ENCODE measurements at places on chromosomes 5 and 9.

GRCh38 chr9:104280178-104280560 is 186.1 kb downstream of the SMC2 start:
- no peak for DNase-seq

DNA sequence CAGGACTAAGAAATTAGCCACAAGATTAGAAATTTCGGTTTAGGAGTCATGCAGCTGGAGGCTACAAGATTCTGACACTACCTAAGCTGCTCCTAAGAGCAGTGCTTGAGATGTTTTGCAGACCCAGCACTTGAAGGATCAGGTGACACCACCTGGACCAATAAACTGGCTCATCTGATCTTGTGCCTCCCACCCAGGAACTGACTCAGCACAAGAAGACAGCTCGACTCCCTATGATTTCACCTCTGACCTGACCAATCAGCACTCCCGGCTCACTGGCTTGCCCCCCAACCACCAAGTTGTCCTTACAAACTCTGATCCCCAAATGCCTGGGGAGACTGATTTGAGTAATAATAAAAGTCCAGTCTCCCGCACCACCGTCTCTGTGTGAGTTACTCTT is 170.4 kb downstream of the TTC39B start:
- no peak for DNase-seq

DNA sequence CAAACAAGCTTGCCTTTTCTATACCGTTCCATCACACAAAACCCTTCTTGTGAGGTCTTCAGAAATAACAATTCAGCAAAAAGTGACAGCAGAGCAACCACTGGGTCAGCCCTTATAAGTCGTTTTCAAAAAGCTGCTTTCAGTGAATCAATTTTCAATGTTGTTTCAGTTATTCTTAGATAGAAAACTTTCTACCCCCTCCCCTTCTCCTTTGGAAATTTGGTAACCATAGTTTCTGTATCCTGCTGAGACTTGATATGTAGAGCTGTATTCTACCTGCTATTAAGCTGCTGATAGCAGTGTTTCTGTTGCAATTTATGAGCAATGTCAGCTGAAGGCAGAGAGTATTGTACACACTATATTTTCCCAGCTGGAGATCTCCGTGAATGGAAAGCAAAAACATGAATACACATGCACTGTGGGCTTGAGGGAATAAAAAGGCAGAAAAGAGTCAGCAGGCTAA is 75.7 kb downstream of the ZNF608 start:
- DNase-seq: no peak

DNA sequence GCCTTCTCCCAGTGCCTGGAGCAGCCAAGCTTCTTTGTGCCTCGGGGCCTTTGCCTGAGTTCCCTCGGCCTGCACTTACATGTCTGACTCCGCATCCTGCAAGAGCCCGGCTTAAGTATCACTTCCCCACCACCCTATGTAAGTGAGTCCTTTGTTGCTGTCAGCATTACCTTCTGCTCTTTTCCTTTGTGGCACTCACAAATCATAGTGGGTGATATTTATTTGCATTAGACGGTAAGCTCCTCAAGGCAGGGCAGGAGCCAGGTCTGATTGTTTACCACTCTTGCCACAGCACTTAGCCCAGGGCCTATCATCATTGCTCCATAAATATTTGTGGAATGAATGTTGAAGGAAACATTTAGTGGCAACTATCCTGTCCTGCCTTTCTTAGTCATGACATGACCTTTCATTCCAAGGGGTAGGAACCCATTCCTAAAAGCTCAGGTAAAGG is 4.8 kb downstream of the GM2A start:
- peak; percentile 25 for DNase-seq

DNA sequence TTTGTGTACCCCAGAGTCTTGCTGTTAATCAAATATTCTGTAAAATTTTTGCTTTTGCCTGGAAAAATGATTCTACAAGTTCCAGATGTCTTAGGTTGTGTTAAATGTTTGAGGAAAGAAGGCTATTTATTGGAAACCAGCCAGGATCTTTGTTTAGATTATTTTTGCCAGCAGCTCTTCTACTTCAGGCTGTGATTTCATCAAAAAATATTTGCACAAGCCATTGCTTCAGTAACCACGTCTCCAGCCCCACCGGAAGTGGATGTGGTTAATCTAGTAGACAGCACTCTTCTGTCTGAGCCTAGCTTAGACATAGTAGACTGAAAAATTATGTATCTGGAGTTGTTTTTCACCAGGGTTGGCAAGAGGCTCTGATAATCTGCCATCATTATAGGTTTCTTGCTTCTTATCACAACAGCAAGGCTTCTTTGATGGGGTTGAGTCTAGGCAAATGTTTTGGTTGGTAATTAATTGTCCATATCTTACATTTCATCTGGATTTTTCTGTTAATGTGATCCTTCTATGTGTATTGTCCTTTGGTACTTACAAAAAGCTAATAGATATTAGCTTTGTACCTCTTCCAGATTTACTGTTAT is 17.1 kb downstream of the KCTD16 start:
- DNase-seq: no peak

- no peak for DNase-seq
Observed at GRCh38 chr9:137192859-137193258, 4.4 kb downstream of the SSNA1 start.

DNA sequence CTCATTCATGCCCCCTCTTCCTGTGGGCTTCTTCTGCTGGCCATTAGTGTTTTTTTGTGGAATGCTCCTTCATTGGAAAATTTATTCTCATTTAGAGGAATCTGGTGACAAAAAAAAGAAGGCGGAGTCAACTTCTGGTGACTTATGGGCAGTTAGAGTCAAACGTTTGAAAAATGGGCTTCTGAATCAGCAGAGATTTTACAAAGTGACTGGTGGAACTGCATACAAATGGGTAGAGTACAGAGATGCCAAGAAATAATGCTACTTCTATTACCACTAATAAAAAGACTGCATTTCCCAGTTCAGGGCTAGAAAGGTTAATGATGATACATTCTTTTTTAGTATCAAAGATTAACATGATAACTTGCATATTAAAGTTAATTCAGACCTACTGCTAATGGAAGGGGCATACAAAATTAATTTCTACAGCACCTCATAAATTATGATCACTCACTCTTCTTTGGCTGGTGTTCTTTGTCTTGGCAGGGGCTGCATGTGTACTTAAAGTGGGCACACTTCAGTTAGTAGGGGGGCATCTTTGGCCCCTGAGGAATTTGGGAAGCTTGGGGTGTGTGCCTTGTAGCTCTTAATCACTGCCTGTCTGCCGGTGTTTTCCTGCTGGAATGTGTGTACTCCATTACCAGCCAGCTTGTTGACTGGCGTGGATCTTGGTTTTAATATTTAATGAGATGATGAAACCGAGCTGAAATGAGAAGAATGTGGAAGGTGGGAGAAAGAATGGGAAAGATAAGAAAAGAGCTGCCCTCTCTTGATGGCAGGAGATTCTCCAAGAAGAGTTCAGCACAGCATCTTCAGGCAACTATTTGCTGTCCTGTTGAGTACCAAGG is 148.9 kb downstream of the DOCK2 start:
- no peak for DNase-seq

GRCh38 chr5:81513473-81513872 is 119.5 kb upstream of the ACOT12 start:
- DNase-seq: no peak

DNA sequence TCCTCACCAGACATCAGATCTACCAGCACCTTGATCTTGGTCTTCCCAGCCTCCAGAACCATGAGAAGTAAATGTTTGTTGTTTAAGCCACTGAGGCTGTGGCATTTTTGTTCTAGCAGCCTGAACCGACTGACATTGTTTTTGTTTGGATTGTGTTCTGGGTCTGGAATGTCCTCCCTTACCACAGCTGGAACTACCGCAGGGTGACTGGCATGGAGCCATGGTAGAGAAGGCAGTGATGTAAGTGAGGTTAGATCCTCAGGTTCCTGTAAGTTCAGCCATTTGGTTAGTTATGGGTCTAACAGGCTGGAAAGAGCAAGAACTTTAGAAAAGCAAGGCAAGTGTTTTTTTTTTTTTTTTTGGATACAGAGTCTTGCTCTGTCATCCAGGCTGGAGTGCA is 209.3 kb downstream of the DAB2IP start:
- no peak for DNase-seq

DNA sequence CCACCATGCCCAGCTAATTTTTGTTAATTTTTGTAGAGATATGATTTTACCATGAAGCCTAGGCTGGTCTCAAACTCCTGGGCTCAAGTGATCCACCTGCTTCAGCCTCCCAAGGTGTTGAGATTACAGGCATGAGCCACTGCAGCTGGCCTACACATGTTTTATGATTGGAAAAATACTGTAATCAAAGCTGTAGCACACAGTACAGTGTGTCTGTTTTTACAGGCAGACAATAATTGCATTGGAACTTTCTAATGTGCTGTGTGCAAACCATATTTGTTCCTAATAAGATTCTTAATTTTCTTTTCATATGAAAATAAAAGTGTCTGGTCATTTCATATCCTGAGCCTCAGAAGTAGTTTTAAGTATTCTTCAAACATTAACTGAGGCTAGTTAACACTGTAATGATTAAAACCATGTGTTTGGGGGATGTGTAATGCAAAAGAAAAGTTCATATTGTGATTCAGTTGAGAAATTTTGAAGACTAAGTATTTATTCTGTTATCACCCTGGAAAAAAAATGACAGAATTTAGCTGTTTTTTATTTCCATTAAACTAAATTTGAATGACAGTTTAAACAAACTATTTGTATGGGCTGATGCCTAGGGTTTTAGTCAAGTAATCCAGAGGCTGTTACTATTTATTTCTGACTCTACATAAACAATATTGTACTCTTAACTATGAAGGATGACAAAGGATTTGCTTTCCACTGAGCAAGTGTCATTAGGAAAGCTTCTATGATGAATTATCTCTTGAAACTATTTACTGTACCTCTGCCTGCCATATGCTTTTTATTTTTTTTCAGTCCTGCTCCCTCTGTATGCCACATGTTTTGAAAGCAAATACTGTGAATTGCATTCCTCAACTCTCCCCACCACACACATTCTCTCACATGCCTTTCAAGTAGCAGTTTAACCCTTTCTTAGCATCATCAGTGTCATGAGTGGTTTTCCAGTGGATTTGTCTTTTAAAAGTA is 111.5 kb downstream of the MTREX start:
- no peak for DNase-seq

DNA sequence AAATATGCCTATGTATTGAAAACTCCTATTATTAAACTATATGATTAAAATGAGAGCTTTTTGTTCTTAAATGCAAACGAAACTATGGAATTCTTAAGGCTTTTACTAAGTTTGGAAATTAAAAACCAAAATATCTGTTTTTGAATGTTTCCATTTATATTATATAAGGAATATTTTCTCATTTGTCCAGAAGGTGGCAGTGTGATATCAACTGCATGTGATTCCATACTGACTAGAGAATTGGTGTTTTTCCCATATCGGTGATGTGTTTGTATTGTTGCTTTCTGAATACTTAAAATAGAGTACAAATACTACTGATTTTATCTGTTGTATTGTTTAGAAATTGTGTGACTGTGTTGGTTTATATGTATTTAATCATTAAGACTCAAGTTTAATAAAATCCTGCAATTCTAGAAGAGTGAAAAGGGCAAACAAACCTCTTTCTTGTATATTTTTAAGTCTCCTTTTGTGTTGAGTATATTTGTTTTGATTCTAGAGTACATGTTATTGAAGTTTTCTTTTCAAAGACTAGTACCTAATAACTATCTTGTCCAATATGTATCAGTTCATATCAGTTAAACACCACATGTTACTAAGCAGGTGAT is 320.8 kb downstream of the CCDC171 start:
- peak; percentile 52 for DNase-seq

- no peak for DNase-seq
Observed at GRCh38 chr5:435961-436640, 6.9 kb upstream of the EXOC3 start.

- no peak for DNase-seq
Observed at GRCh38 chr5:150159741-150160179, 4.1 kb upstream of the PDGFRB start.

All from LoVo (cell line).